ENCODE measurements at places on chromosomes 4 and X.

- no peak for DNase-seq
Observed at GRCh38 chr4:147785129-147785528, 53.2 kb downstream of the ARHGAP10 start.

DNA sequence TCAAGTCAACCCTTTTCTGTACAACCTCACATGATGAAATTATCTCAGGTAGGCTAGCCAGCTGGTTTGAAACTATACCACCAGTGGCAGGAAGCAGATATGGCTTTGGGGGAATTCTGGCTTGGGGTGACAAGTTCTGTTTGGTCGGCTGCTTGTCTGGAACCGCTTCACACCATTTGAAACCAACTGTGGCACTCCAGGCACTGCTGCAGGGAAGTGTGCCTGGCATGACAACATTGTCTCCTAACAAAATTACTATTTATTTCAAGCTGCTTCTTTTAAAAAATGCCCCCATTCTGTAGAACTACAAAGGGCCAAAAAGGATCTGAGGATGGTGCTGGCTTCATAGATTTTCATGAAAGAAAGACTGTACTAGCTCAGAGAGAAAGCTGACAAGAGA is 37.1 kb upstream of the GPM6B start:
- DNase-seq = no peak

DNA sequence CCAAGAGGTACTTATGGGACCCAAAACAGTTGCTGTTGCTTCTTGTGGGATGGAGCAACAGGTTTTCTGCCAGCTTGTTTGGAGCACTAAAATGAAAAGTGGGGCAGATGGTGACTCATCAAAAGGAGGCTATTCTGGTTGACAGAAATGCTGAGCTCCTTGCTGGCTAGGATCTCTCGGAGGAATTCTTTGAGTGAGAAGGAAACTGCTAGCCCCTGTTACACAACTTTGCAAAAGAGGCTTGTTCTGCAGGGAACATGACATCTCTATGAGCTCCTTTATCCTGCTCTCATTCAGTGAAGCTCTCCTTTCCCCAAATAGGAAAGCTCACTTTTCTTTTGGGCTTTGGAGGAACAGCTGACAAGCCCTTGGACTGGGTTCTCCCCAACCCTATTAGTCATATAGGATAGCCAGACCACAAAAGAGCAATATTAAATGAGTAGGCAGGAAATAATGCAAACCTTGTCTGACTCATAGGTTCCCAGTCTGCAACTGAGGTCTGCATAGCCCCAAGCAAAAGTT is 108.3 kb downstream of the CDS1 start:
- no peak for DNase-seq

GRCh38 chr4:158807691-158808090 is 38.9 kb downstream of the FNIP2 start:
- DNase-seq = no peak

GRCh38 chrX:21691512-21692018 is 33.4 kb upstream of the KLHL34 start:
- no peak for DNase-seq

DNA sequence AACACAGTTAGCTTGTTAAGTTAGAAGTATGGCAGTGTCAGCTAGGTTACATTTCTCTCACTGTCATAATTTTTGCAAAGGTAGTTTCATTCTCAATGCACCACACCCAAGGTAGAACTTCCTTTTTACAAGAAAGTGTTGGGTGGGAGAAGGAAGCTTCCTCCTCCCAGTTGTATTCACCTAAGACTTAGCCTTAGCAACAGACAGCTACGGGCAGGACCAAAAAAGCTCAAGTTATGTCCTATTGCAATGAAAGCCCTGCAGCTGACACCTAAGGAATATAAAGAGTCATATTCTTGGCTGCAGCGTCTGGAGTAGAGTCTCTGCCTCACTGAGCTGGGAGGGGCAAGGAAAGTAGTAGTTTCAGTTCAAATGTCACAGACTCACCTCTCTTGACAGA is 25.1 kb upstream of the PRDM8 start:
- DNase-seq = no peak

GRCh38 chrX:79263550-79263949 is 103.6 kb downstream of the ITM2A start:
- no peak for DNase-seq

DNA sequence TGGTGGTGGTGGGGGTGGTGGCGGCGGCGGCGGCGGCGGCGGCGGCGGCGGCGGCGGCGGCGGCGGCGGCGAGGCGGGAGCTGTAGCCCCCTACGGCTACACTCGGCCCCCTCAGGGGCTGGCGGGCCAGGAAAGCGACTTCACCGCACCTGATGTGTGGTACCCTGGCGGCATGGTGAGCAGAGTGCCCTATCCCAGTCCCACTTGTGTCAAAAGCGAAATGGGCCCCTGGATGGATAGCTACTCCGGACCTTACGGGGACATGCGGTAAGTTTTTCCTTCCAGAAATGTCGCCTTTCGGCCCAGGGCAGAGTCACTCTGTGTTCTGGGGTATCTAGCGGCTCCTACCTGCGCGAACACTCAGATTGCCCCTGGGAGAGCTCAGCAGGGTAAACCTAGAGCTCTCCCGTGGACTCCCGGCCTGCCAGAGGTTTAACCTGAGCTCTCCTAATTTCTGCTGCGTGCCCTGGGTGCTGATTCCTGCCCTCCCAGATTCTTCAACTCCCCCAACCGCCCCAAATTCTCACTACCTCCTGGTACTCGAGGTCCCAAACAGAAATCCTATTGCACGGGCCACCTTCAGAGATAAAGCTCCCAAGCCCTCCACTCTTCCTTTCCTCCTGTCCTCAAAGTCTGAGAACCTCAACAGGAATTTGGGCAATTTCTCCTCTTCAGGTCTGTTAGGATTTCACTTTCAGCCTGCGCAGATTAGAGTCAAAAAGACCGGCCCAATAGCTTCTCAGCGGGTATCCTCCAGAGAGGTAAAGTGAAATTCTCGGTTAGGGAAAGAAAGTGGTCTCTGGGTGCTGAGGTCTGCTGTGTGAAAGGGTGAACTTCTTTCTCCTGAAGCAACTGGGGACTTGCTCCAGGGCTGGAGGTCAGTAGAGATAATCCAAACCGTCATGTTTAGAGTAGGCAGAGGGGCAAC is 2.9 kb downstream of the AR start:
- no peak for DNase-seq

DNA sequence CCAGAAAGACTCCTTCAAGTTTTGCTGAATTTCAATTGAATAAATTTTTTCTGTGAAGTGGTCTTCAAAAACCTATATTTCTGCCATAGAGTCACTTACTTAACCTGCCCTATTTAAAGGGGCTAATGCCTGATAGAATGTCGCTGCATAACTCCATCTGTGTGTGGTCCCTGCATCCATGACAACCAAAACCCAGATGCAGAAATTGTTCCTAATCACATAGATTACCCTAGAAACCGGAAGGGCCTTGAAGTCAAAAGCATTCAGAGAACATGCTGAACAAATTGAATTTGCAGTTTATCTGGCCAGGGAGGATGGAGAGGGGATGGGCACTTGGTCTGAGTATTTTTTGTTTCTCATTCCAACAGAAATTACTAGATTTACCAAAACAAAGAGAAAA is 1.5 kb upstream of the PARM1 start:
- no peak for DNase-seq

GRCh38 chr4:171390626-171391025 is 422.6 kb upstream of the GALNTL6 start:
- DNase-seq = no peak

DNA sequence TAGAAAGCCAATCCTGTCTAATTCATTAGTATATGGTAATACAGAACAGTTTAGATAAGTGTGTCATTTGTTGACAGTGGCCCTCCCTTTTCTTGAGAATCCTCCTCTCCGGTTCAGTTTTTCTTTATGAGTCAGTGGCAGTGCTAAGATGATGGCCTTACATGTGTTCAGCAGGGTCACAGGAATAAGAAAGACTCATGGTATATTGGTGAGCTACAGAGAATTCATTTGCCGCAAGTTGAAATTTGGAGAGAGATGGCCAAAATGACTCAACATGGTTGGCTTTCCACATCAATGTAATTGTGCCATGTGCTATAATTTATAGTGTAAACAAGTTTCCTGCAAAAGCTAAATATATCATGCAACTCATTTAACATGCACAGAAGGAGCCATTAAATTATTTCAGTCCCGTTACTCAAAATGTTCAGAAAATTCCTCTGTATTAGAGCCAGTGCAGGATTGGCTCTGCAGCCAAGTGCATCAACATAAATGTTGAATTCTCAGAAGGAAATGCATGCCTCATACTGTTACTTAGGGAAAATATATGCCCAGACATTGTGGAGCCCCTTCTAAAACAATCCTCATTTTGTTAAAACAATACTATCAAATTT is 374.3 kb downstream of the AFF2 start:
- no peak for DNase-seq

DNA sequence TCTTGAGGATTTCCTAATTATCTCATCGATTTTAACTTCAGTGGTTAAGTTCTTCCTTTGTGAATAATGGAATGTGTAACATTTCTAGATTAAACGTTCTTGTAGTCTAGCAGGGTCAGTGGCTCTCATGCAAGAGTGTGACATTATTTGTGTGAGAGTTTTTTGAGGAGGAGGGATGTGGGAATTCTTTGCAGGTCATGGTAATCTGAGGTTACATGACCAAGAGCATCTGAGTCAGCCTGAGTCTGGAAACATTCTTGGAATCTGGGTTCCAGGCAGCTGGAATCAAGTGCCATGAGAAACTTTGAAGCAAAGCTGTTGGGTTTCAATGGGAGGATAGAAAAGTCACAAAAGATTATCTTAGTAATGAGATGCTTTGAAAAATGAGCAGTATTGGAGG is 49.5 kb downstream of the GK start:
- no peak for DNase-seq

GRCh38 chr4:40228497-40229365 is 31.9 kb downstream of the RHOH start:
- DNase-seq = no peak

DNA sequence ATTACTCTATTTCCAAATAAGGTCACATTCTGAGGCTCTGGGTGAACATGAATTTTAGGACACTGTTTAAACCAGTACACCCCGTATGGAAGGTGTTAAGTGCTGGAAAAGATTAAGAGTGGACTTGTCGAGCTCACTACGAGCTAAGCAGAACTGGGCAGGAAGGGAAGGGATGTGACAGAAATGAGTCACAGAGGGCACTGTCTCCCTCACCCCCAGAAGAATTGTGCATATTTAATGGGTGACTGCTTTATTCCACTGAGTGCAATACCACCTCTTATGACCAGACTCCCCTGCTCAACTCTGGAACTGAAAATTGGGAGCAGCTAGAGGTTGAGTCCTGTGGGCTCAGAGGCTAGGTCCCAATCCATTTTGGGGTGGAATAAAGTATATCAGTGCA is 187.4 kb upstream of the RPS6KA3 start:
- no peak for DNase-seq

- no peak for DNase-seq
Observed at GRCh38 chr4:27018076-27018475, 157.4 kb downstream of the STIM2 start.

GRCh38 chr4:54709400-54709799 is 51.6 kb downstream of the KIT start:
- no peak for DNase-seq

DNA sequence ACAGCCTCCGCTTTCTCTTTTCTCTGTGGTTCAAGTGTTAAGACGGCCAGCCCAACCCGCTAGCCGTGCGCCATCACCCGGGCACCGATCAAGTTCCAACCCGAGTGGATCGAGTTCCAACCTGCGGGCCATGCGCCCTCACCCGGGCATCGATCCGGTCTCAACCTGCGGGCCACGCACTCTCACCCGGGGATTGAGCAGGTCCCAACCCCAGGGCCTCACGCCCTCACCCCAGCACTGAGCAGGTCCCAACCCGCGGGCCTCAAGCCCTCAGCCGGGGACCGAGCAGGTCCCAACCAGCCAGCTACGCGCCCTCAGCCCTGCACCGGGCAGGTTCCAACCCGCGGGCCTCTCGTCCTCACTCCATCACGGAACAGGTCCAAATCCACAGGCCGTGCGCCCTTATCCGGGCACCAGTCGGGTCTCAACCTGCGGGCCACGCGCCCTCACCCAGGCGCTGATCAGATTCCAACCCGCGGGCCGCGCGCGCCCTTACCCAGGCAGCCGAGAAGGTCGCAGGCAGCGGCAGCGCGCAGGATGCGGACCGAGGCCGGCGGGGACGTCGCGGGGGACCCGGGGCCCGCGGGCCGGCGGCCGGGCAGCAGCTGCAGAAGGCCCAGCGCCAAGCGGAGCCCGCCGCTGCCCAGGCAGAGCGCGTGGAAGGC is 443 bp downstream of the GPR143 start:
- DNase-seq = no peak

DNA sequence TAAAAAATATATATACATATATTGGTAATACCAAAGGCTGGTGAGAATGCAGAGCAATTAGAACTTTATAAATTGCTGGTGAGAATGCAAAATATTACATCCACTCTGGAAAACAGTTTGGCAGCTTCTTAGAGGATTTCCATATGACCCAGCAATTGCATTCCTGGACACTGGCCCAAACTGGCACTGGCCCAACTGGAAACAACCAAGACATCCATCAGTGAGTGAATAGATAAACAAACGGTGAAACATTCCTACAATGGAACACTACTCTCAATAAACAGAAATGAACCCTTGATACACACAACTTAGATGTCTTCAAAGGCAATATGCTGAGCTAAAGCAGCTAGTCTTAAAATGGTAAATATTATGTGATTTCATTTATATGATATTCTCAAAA is 524.2 kb downstream of the IQCM start:
- no peak for DNase-seq

- no peak for DNase-seq
Observed at GRCh38 chr4:152480901-152481300, 55.0 kb downstream of the FBXW7 start.

- DNase-seq = no peak
Observed at GRCh38 chr4:152994038-152994437, 57.9 kb downstream of the FHDC1 start.

DNA sequence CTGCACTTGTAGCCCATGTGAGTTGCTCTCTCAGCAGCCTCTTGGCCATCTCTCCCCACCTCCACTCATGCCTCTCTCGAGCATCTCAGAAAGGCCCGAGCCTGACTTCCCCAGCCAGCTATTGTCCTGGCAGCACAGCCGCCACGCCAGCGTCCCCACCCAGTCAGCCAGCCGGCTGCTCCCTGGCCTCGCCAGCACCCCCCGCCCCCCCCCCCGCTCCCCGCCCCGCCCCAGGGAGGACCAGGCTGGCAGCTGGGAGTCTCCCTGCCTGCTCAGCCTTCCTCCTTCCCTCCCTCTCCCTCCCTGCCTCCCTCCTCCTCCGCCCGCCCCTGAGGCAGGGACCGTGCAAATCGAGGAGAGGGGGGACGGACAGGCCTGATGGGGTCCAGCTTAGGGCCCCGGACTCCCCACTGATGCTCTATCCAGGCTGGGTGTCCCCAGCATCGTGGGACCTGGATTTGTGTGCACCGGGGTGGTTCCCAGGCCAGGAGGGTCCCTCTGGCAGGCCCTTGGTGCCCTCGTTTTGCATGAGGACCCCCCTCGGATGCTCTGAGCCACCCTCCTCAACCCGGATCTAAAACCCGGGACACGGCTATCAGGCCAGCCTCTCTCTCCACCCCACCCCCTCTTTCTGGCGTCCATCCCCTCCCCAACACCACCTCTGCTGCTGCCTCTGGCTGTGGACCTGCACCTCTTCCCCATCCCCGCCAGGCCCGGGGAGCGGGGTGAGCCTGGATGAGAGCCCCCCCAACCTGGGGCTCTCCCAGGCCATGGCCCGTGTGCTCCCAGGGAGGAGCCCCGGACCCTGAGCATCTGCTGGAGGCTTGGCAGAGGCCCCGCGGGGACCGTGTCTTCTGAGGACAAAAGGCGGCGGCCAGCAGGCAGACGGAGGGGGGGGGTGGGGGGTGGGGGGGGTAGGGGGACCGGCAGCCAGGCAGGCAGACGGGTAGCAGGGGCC is at the start of gene GPR173:
Gene GPR173, plus strand, starts transcription at position 621 of the 958 bp plus-strand sequence. CDS start 27,833 bp downstream, outside the sequence.
- no peak for DNase-seq

- no peak for DNase-seq
Observed at GRCh38 chrX:151042842-151043241, 59.7 kb downstream of the HMGB3 start.
